Activated T-cell treated with anti-CD3 and anti-CD28 coated beads, Interleukin-2, amount 50 U/mL, for 1 hour (primary cell): ENCODE measurements at places on chromosomes 2 and 18.

DNA sequence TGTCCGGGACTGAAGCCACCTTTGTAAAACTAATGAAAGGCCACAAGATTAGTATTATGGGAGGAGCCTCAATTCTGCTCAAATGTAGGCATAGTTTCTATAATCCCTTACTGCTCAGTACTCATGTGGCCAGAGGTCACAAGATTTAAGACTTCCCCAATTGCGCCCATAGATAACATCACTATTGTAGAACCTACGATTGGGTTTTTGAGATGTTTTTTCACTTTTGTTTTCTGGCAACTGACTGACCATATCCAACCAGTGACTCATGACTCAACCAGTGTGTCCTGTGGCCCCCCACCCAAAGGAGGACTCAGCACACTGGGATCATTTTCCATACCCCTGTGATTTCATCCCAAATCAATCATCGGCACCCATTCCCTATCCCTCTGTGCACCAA, 15.2 kb upstream of the TSPYL6 start:
- DNase-seq, result no peak

DNA sequence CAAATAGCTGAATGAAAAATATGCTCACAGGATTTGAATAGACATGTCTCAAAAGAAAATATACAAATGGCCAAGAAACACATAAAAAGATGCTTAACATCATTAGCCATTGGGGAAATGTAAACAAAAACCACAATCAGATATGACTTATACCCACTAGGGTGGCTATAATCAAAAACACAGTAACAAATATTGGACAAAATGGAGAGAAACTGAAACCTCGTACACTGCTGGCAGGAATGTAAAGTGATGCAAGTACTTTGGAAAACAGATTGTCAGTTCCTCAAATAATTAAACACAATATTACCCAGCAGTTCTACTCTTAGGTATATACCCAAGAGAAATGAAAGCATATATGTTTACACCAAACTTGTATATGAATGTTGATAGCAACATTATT, 213.0 kb downstream of the PHLPP1 start:
- DNase-seq, result no peak

GRCh38 chr18:9824474-9824832, 61.3 kb upstream of the TXNDC2 start:
- no peak for DNase-seq

DNA sequence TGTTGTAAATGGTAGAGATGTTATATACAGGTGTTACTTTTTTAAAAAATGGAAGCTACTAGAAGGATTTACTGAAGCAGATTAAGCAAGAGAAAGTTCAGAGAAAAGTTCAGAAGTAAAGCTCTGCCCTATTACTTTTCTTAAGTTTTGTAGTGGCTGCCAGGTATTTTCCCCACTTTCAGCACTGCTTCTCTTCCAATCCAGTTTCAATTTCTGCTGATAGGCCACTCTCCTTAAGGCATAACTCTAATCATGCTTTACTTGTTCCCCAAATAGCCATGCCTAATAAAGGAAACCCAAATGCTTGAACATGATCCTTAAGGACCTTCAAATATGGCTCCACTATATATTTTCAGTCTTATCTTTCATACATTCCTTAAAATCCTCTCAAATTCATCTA, 880.8 kb upstream of the CDH2 start:
- no peak for DNase-seq

GRCh38 chr2:74063486-74063885, 78.8 kb downstream of the TET3 start:
- DNase-seq, result no peak

DNA sequence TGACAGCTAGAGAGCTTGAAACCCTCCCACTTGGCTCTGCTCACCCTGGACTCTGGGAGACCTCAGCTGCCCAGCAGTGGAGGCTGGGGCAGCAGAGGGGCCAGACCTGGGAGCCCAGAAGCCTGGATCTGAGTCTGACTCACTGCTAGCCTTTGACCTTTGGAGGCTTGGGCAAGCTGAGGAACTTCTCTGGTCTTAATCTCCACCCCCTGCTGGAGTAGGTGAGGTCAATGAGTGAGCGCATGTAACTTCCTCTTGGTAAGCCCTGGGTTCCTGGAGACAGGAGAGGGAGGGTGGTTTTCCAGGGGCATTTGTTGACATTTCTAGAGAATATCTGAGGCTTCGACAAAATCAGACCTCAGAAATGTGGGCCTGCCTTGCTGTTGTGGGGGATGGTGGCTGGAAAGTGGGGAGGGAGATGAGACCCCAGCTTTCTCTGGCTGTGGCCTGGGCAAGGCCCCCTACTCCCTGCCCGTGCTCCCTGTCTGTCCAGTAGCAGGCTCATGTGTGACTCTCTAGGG, 73.0 kb upstream of the YWHAQ start:
- DNase-seq, result no peak

DNA sequence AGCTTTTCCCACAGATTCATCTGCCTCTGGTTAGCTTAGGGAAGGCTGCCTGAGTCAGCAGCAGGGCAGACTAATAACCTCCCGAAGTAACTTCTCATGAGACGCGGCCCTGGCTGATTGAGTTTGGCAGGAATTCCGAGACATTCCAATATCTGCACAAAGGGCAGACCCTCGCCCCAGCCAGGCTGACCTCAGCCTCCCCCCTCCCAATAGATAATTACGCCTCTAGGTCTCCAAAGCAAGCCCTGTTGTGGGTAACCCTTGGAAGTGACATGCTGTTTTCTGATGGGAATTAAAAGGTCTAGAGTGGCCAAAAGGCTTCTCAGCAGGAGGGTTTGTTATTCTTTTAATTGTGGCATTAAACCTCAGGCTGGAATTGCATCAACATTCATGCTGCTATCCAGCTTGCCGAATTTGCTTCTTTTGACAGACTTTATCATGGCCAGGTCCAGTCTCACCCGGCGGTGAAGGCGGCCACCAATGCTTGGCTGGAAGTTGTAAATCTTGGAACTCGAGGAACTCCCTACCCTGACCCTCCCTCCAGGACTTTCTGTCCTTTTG, 98.0 kb upstream of the SLC14A2 start:
- DNase-seq, result no peak

- DNase-seq, result no peak
Observed at GRCh38 chr2:234521536-234521935, 24.7 kb upstream of the ARL4C start.

DNA sequence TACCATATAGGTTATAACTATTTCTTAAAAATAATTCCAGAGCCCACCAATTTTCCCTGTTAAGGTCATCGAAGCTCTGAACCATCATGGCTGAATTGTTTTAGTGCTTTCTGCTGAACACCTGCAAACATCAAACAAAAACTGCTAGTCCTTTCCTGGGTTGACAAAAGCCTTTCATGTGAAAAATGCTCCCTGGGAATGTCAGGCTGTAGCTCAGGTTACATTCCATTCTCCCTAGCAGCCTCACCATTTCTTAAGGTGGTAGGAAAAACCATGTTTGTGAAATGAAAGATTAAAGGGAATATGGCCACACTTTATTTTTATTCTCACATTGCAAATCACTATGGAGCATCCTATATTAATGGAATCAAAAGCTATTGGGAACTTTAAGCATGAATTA, 5.7 kb downstream of the TCF4 start:
- no peak for DNase-seq

- DNase-seq, result no peak
Observed at GRCh38 chr2:46643951-46644350, 164.6 kb downstream of the TMEM247 start.

- no peak for DNase-seq
Observed at GRCh38 chr18:8730080-8730827, 24.9 kb downstream of the MTCL1 start.

DNA sequence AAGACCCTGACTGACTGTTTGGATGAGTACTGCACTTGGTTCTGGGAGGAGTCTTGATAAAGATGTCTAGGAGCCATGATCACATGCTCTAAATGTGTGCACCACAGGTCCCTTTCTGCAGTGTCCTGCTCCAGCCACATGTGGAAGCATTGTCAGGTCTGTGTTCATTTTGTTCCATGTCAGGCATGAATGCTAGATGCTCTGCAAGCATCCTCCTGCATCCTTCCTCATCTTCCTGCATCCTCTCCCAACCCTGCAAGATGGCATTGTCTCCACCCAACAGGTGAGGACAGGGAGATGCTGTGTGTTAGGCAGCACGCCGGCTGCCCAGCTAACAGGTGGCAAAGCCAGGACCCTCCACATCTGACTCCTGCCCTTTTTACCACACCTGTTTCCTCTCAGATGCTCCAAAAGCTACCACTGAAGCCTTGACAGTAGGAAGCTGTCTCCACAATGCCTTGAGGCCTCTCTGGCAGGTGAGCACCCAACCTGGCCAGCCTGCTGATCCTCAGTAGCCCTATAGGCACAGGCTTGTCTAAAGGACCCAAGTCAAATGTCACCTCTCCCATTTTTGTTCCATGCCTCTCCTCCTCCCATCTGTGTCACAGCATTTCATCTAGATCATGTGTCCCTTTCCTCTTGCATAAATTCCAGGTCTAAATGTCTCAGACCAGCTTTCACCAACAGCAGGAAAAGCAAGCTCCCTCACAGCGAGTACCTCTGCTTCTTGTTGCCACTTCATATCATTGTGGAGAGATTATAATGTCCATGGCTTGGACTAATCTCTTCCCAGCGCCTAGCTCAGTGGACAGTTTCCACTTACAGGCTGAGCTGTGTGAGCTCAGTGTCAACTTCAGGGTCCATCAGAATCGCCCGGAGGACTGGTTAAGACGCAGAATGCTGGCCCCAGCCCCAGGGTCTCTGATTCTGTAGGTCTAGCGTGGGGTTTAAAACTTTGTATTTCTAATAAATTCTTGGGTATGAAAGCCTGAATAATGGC, 55.0 kb downstream of the TMEM163 start:
- no peak for DNase-seq

- DNase-seq, result no peak
Observed at GRCh38 chr18:24553571-24554285, 93.3 kb downstream of the HRH4 start.

DNA sequence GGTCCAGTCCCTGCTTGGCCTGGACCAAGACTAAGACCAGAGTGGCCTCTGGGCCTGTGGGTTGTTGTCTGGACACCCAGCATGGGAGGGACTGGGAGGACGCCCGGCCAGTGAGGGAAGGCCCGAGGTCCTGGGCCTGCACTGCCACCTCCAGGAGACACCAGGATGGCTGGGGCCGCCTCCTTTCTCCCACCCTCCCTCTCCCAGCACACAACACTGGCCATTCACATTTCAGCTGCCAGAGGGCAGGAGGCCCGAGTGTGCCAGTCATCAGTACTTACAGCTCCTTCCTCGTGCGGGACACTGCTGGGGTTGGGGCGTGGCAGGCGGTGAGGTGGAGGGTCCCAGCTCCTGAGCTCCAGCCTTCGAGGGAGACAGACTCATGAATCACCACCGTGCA, 133.5 kb downstream of the ASB1 start:
- no peak for DNase-seq

GRCh38 chr2:8438996-8439395, 242.9 kb upstream of the ID2 start:
- DNase-seq, result no peak

GRCh38 chr2:216732334-216732733, 37.0 kb upstream of the IGFBP5 start:
- no peak for DNase-seq

- DNase-seq, result no peak
Observed at GRCh38 chr2:21438949-21439348, 315.2 kb downstream of the TDRD15 start.

DNA sequence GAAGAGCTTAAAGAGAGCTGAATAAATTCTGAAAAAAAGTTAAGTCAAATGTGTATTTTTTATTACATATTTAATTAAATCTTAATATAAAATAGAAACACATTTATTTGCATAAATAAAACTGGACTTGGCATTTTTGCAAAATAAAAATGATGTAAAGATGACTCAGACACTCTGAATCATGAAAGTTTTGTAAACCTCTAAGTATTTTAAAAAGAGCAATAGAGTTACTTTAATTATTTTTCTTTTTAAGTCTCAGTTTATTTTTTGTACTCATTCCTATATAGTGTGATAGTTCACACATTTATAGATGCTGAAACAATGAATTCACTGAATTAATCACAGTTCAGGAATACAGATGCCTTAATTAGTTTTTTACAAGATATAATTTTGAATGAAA, 109.9 kb upstream of the DTNA start:
- no peak for DNase-seq

DNA sequence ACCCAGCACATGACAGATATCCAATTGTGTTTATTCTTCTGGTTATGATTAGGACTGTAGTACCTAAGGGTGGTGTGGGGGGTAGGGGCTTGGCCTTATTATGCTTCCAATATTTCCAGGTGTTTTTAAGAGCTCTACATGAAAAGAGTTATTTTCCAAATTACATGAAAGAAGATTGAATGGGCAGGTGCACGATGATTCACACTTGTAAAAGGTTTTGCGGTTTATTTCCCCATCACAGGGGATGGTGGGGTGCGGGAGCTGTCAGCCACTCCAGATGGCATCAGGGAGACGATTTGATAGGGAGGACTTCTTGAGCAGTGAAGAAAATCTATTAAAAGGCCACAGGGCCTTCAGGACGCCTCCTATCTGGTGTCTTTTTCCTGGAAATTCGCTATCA, 15.1 kb upstream of the CCBE1 start:
- DNase-seq, result no peak

DNA sequence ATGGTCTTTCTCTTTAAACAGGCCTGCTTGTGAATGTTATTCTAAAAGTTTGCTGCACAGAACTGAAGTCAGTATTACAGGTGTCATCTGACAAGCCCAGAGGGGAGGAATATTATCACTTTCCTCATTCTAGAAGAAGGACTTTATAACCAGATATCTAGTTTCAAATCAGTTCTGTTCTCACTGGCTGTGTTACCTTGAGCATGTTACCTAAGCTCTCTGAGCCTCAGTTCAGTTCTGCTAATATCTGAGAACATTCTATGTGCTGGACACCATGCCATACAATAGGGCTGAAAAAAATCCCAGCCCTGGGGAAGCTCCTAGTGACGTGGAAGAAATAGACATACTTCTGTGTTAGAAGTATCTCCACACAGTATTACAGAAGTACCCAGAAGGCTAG, 27.9 kb downstream of the MAPRE3 start:
- no peak for DNase-seq

GRCh38 chr2:32951672-32952071, 4.9 kb downstream of the LTBP1 start:
- DNase-seq, result no peak

- no peak for DNase-seq
Observed at GRCh38 chr18:59689756-59690155, 7.5 kb downstream of the CCBE1 start.

- DNase-seq, result no peak
Observed at GRCh38 chr18:2535419-2535910, 35.8 kb downstream of the METTL4 start.

GRCh38 chr2:54903736-54904554, 146.3 kb downstream of the RTN4 start:
- DNase-seq, result peak; percentile 27

DNA sequence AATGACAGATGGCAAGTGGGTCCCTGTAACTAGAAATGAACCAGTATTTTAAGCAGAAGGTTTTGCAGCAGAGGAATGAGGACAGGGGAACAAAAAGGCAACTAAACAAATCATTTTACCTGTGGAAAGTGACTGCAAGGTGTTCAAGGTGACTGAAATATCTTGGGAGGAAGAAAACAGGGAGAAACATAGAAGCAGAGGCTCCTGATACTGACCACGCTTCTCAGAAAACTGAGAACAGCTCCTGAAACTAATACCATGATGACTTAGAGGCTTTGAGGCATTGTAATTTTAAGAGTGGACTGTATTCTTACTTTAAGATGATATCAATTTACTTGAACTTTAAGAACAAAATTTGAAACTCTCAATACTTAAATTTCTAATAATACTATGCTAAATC, at the start of gene DYTN:
TSS of gene DYTN (minus strand) at position 101 of the 400 bp plus-strand sequence. CDS start 117 bp downstream, outside the sequence.
- no peak for DNase-seq
